ENCODE measurements at places on chromosomes 2 and 18.

GRCh38 chr2:46202987-46203386, 94.2 kb upstream of the EPAS1 start:
- DNase-seq: no peak

- DNase-seq: no peak
These were observed 98.5 kb downstream of the GYPC start for GRCh38 chr2:126754240-126755004.

DNA sequence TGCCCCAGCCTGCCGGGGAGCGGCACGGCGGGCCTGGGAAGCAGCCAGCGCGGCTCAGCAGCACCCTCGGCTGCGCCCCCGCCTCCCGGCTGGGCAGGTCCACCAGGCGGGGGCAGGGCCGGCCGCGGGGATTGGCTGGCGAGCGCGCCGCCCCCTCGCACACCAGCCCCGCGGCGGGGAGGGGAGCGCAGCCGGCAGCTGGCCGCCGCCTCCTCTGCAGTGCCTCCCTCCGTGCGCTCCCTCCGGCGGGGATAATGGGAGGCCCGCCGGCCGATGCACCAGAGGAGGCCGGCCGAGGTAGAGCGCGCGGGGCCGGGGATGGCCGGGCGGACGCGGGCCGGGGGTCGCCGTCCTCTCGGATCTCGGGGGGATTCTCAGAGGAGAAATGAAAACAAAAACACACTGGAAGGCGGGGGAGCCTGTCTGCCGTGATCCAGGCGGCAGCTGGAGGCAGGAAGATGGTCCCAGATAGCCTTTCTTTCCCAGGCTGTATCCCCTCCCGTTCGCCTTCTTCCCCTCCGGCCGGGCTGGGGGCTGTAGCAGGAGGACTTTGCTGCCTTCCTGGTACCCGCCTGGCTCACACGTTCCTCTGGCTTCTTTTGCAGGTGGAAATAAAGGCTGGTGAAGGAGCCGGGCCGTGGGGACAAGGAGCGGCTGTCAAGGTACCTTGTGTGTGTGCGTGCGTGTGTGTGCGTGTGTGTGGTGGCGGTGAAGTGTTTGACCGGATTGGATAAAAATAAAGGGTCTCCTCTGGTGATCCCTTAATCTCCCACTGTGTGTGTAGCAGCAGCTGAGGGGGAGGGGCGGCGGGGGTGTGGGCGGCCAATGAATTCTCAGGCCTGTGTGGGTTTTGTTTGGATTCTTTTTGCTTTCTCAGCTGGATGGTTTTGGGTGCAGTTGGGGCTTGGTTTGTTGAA, 18.1 kb downstream of the TET3 start:
- no peak for DNase-seq

GRCh38 chr2:218722419-218722818, 11.8 kb downstream of the TTLL4 start:
- DNase-seq: no peak

DNA sequence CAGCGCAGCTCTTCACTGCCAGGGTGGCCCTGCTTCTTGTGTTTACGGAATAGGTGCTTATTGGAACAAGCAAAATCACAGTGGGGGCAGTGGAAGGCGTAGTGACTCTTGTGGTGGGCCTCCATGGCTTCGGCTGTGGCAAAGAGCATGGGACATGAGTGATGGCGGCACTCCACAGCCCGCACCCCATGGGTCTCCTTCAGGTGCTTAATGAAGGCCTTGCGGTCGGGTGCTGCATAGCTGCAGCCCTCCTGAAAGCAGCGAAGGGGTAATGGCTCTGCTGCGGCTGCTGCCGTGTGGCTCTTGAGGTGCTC, 10.7 kb downstream of the ZNF142 start:
- no peak for DNase-seq

DNA sequence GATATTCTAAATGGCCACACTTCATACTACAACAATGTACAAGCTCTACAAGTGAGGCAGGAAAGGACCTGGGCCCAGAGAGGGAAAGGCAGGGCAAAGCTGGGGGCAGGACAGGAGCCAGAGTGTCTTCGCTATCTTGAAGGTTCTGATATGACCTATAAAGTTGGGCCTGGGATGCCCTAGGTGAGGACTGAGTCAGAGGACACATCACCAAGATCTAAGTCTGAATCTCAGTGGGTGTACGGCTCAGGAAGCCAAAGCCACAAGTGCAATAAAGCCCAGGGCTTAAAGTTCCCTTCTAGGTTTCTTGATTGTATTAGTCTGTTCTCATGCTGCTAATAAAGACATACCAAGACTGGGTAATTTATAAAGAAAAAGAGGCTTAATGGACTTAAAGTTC, 219.1 kb downstream of the ALK start:
- DNase-seq: no peak

DNA sequence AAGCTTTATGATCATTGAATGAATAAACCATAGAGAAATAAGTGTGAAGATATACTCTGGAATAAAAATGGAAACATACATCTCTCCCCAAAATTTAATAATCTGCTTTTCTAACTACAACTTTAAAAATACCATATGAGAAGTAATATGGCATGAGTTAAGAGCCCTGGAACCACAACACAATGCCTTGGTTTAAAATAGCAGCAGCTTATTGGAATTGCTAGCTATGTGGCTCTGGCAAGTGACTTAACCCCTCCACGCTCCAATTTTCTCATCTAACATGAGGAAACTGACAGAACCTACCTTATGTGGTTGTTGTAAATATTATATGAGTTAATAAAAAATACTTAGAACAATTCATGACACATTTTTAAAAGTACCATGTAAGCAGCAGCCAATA, 76.4 kb downstream of the VPS54 start:
- DNase-seq: no peak

GRCh38 chr2:225282858-225283710, 116.4 kb upstream of the NYAP2 start:
- DNase-seq: no peak

DNA sequence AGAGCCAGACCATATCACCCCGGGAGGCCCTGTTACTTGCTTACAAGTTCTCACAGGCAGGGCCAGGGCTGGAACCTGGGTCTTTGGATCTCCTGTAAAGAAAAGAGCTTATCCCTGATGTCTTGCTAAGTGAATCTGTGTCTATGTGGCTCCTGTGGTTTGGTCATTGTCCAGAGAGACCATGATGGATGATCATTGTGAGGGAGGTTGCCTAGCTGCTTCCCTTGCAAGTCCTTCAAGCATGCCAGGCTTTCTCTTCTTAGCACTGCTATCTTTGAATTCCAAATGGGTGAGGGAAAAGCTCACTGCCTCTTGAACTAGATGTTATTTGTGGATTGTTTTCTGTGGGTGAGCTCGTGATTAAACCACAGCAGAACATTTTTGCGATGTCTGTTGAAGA, 151.6 kb downstream of the FSHR start:
- no peak for DNase-seq

DNA sequence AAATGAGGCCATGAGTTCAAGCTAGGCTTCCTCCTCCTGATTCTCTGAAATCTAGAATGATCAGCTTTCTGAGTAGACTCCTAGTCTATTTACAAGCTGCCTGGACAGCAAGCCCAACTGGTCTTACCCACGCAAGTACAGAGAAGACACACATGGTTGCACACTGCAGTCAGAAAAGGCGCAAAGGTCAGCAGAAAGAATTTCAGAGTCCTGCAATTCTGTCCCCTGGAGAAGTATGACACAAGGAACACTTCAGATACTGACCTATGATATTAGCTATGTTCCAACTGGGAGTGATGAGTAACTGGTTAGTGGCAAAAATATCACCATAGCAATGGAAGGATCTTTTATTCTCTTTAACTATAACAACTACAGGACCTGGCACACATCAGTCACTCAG, 336.1 kb upstream of the PKDCC start:
- DNase-seq: no peak
